ENCODE measurements at places on chromosomes 2 and 18.

DNA sequence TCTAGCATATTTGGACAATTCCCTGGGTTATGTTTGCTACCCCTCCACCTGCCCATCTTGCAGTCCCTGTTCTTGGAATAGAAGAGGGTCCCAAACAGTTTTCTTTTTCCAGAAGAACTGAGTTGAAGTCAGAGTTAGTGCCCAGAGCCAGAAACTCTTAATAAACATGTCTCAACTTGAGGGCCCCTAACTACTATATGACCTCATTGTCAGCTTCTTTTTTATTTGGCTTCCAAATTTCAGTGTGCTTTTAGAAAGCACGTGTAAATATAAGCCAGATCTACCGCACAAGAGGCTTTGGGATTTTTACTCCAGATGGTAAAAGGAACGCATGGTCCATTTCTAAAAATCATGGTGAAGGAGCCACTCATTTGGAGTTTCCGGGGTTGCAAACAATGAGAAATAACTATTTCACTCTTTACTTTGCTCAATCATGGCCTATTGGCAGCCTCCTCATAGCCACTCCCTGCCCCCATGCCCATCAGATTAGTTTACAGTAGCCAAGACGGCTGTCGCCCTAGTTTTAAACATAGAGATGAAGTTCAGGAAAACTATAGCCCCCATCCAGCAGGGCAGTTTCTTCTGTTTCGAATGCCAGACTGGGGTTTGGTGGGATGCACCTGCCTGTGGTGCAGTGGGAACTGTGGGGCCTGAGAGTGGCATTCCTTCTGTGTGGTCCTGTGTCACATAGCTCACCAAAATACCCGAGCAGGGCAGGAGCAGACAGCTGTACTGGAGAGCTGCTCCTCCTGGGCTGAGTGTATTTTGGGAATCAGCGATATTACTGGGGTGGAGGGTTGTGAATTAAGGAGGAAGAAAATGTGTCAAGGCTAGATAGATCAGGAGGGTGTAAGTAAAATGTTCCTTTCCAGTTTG lies 1.7 kb downstream of the MAPRE3 start:
- no peak overlapping the region for H3K27ac ChIP-seq
- peaks cover 21% of the 10 kb centered on the region for H3K27me3 ChIP-seq
- no peak for DNase-seq
- no peaks in the 10 kb centered on the region for H3K36me3 ChIP-seq
- H3K4me3 ChIP-seq: no peak overlapping the region

GRCh38 chr2:26491563-26492167 lies 13.7 kb upstream of the OTOF start:
- H3K4me1 ChIP-seq: peaks cover 2% of the 10 kb centered on the region
- DNase-seq: no peak
- peaks cover 51% of the 10 kb centered on the region for H3K27me3 ChIP-seq

- peak; percentile 88 for DNase-seq
- no peaks in the 10 kb centered on the region for H3K27me3 ChIP-seq
- H3K4me3 ChIP-seq: no peak overlapping the region
Observed at GRCh38 chr2:12168791-12169388, 422.5 kb downstream of the LPIN1 start.

- H3K4me1 ChIP-seq: peaks cover 4% of the 10 kb centered on the region
- no peaks in the 10 kb centered on the region for H3K27me3 ChIP-seq
- DNase-seq: peak; percentile 34
- H3K27ac ChIP-seq: no peak overlapping the region
- H3K4me3 ChIP-seq: no peak overlapping the region
Observed at GRCh38 chr2:65458999-65459398, 26.6 kb upstream of the SPRED2 start.

- H3K36me3 ChIP-seq: no peaks in the 10 kb centered on the region
- H3K4me1 ChIP-seq: peaks cover 9% of the 10 kb centered on the region
- H3K4me3 ChIP-seq: peak overlapping the region; percentile 97
Observed at GRCh38 chr2:160406591-160407392, 86.8 kb downstream of the RBMS1 start.

DNA sequence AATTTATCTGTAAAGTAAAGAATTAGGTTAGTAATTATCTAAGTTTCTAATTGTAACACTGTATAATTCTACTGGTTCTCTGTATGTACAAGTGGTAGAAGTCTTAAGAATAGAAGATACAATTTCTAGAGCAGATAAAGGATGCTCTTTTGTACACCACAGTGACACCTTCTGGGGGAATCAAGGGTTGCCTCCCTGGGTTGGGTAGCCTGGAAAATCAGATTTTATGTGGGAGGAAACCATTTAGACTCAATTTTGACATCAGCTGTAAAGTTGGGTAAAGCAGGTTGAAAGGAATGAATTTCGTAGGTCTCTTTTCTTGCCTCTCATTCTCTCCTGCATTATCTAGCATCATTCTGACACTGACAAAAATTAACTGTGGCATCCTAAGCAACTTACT lies 354.8 kb downstream of the DCC start:
- no peak overlapping the region for H3K27ac ChIP-seq
- H3K4me3 ChIP-seq: no peak overlapping the region
- no peaks in the 10 kb centered on the region for H3K4me1 ChIP-seq
- no peaks in the 10 kb centered on the region for H3K36me3 ChIP-seq

DNA sequence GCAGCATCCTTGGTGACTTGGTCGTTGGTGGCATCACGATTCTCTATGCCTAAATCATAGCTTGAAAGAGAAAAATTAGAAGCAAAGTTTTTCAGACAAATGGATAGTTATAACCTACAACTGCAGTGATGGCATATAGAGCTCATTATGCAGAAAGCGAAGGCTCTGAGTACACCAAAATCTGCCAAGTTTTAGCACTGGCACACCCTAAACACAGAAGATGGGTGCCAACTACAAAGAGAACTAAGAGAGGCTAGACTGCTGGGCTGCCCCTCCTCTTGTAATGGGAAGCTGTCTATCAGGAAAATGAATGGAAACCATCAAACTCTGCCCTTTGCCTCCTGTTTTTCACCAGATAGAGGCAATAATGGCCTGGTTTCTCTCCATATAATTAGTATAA lies 6.3 kb downstream of the IDH1 start:
- peaks cover 96% of the 10 kb centered on the region for H3K36me3 ChIP-seq
- H3K4me3 ChIP-seq: no peak overlapping the region
- peaks cover 1% of the 10 kb centered on the region for H3K4me1 ChIP-seq
- no peak for DNase-seq
- no peak overlapping the region for H3K27ac ChIP-seq

GRCh38 chr2:52181080-52181479 lies 1149.1 kb upstream of the NRXN1 start:
- no peak overlapping the region for H3K4me3 ChIP-seq
- peaks cover 1% of the 10 kb centered on the region for H3K4me1 ChIP-seq
- H3K36me3 ChIP-seq: no peaks in the 10 kb centered on the region
- H3K27ac ChIP-seq: no peak overlapping the region
- no peaks in the 10 kb centered on the region for H3K27me3 ChIP-seq

- no peak overlapping the region for H3K27ac ChIP-seq
- no peaks in the 10 kb centered on the region for H3K36me3 ChIP-seq
- peaks cover 4% of the 10 kb centered on the region for H3K4me1 ChIP-seq
- H3K27me3 ChIP-seq: no peaks in the 10 kb centered on the region
- peak; percentile 53 for DNase-seq
Observed at GRCh38 chr2:12883906-12884305, 167.2 kb downstream of the TRIB2 start.

DNA sequence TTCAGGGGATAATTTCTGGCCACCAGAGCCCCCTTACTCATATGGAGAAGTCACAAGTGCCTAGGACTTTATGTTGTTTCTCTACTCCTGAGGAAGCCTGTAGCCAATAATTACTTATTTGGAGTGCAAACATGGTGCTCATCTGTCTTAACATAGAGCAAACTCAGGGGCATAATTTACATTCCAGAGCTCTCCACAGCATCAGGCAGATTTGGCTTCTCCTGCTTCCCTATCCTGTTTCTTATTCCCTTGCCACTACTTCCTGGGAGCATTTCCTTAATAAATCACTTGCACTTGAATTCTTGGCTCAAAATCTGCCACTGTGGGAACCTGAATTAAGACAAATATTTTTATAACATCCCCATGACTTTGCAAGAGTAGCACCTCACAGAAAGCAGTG lies 960.9 kb downstream of the SOCS6 start:
- DNase-seq: no peak
- H3K36me3 ChIP-seq: no peaks in the 10 kb centered on the region
- no peak overlapping the region for H3K27ac ChIP-seq
- H3K4me1 ChIP-seq: no peaks in the 10 kb centered on the region

DNA sequence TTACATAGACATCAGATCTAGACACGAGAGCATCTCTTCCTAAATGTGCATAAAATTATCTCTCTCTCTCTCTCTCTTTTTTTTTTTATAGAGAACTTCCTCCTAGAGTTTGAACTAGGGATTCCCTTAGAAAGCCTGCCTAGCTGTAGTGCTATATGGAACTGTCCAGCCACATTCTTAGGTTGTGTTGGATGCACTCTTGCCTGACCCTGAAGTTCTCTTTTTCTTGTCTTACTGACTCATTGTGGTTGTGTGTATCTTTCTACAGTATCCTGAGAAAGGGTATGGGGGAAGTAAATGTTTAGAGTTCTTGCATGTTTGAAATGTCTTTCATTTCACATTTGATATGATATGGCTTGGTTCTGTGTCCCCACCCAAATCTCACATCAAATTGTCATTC lies 368.2 kb downstream of the CDH2 start:
- H3K36me3 ChIP-seq: no peaks in the 10 kb centered on the region
- no peak overlapping the region for H3K4me3 ChIP-seq
- no peaks in the 10 kb centered on the region for H3K27me3 ChIP-seq
- H3K27ac ChIP-seq: no peak overlapping the region
- peak; percentile 30 for DNase-seq

DNA sequence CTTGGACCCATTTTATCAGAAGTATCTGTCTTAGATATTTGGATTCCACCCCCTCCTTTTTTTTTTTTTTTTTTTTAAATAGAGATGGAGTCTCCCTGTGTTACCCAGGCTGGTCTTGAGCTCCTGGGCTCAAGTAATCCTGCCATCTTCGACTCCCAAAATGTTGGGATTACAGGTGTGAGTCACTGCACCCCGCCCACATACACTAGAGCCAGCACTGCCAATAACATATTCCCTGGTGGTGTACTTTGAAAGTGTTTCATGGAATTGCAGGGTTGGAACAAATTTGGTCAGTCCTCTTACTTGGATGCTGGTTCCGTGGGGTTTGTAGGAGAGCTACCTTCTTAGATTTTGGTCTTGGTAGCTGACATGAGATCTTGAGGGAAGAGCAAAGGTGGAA lies 15.0 kb downstream of the PDCL3 start:
- H3K36me3 ChIP-seq: peaks cover 20% of the 10 kb centered on the region
- no peaks in the 10 kb centered on the region for H3K4me1 ChIP-seq
- no peak overlapping the region for H3K4me3 ChIP-seq

- no peak overlapping the region for H3K4me3 ChIP-seq
- peaks cover 41% of the 10 kb centered on the region for H3K27me3 ChIP-seq
Observed at GRCh38 chr2:218927422-218927821, 32.0 kb upstream of the CDK5R2 start.

GRCh38 chr2:232526372-232526941 lies 497 bp downstream of the CHRND start:
- peaks cover 20% of the 10 kb centered on the region for H3K4me1 ChIP-seq
- peaks cover 87% of the 10 kb centered on the region for H3K27me3 ChIP-seq
- no peaks in the 10 kb centered on the region for H3K36me3 ChIP-seq
- no peak for DNase-seq
- no peak overlapping the region for H3K27ac ChIP-seq
- no peak overlapping the region for H3K4me3 ChIP-seq

GRCh38 chr2:138572318-138572717 lies 70.7 kb downstream of the SPOPL start:
- H3K4me3 ChIP-seq: no peak overlapping the region
- no peak overlapping the region for H3K27ac ChIP-seq
- H3K4me1 ChIP-seq: no peaks in the 10 kb centered on the region
- H3K27me3 ChIP-seq: no peaks in the 10 kb centered on the region
- peaks cover 65% of the 10 kb centered on the region for H3K36me3 ChIP-seq

GRCh38 chr2:205283736-205284270 lies 398.5 kb upstream of the NRP2 start:
- H3K4me3 ChIP-seq: no peak overlapping the region
- peaks cover 1% of the 10 kb centered on the region for H3K4me1 ChIP-seq
- no peaks in the 10 kb centered on the region for H3K27me3 ChIP-seq
- no peak for DNase-seq
- H3K27ac ChIP-seq: no peak overlapping the region
- no peaks in the 10 kb centered on the region for H3K36me3 ChIP-seq

DNA sequence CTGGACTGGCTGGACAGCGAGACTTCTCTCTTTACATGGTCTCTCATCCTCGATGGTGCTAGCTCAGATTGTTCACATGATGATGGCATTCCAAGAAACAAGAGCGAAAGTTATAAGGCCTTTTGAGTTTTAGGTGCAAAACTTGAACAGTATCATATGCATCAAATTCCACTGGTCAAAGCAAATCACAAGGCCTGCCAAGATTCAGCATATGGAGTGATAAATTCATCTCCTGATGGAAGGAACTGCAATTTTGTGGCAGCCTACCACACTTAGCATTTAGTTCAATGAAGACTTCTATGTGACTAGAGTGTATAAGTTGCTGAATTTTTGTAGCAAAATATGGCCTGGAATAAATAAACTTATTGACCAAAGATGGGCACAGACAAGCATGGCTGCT lies 194.0 kb upstream of the EPC2 start:
- H3K4me3 ChIP-seq: no peak overlapping the region
- no peaks in the 10 kb centered on the region for H3K27me3 ChIP-seq
- H3K27ac ChIP-seq: no peak overlapping the region
- DNase-seq: no peak
- H3K4me1 ChIP-seq: no peaks in the 10 kb centered on the region

- H3K4me3 ChIP-seq: no peak overlapping the region
- H3K4me1 ChIP-seq: no peaks in the 10 kb centered on the region
- DNase-seq: peak; percentile 18
Observed at GRCh38 chr2:37246205-37246604, 14.7 kb downstream of the NDUFAF7 start.

DNA sequence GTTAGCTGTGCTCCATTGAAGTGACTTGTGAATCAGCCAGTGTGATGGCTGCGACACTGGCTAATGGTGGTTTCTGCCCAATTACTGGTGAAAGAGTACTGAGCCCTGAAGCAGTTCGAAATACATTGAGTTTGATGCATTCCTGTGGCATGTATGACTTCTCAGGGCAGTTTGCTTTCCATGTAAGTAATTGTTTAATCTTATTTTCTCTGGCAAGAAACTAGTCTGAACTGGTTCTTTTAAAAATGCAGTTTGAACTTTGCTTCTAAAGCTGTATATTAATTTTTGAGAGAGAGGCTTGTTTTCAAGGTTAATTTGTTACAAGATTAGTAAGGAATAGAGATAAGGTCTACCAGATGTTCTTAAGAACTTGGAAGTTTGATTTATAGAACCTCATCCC lies 46.7 kb downstream of the GLS start:
- H3K36me3 ChIP-seq: peaks cover 89% of the 10 kb centered on the region
- no peak overlapping the region for H3K4me3 ChIP-seq
- H3K4me1 ChIP-seq: peaks cover 3% of the 10 kb centered on the region
- DNase-seq: no peak

GRCh38 chr2:27715318-27716210 lies 51.9 kb downstream of the SLC4A1AP start:
- no peaks in the 10 kb centered on the region for H3K36me3 ChIP-seq
- no peaks in the 10 kb centered on the region for H3K27me3 ChIP-seq
- peak overlapping the region; percentile 50 for H3K4me3 ChIP-seq
- H3K27ac ChIP-seq: no peak overlapping the region

Data from mesenchymal stem cell (in vitro differentiated cells and primary cell).